ENCODE measurements at places on chromosomes 11 and 22. TPM values are rescaled to one million over a fixed set of nuclear protein-coding genes. Genes with fewer than 3 reads are reported as not detected.

DNA sequence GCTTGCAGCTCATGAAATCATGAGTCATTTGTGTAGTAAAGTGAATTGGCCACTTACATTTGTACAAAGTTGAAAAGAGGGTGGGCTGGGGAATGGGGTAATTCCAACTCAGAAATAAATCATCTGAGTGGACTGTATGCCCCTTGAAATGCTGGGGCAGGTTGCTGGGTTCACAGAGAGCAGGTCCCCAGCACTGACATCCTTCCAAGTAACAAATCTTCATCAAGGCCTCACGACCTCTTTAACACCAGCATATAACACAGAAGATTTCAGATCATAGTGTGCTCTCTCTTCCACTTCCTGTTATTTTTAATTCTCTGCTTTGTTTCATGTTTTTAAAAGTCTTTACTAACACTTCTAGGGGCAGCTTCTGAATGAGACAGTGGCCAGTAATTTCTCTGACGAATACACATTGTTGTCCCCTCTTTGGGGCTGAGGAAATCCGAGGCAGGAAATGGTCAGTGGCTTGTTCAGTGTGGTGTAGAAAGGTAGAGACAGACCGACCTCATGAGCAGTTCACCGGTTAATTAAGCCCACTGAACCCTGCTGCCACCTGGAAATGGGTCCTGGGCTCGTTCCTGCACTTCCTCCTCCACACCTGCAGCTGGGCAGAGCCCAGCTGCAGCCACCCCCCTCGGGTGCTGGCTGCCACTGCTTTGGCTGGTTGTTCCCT, 127.7 kb downstream of the MAML2 start:
- no peak for DNase-seq

GRCh38 chr11:26142891-26143290, 189.0 kb upstream of the ANO3 start:
- DNase-seq: no peak

HORMAD2 gene
- not detected for total RNA-seq

PRCP gene
- total RNA-seq: 271 TPM

DNA sequence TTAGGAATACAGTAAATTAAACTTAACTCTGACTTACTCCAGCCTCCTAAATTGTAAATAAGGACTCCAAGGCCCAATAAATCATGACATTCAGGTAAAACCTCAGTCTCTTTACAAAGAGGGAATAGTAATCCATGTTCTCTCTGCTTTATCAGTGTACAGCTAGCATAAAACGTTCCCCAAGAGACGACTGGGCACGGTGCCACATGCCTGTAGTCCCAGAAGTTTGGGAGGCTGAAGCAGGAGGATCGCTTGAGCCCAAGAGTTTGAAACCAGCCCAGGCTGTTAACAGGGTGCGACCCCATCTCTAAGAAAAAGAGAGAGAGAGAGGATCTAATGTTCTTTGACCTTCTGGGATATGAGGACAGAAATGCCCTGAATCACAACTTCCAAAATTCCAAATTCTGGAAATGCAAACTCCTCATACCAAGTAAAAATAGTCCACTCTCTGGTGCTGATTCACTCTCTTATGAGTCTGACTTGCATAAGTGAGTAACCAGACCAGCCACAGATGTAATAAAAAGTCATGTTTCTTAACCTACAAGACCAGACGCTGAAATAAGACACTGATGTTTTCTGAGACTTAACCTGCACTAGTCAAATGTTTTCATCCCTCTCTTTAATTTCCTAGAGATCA, 25.5 kb downstream of the NNMT start:
- no peak for DNase-seq

GRCh38 chr11:40388097-40388818, 1071.2 kb downstream of the LRRC4C start:
- no peak for DNase-seq

GRCh38 chr22:48785792-48786678, 1041.6 kb downstream of the BRD1 start:
- no peak for DNase-seq

GGA1 gene
- total RNA-seq: 26.3 TPM

GRCh38 chr11:41316751-41317150, 142.7 kb downstream of the LRRC4C start:
- no peak for DNase-seq

DNA sequence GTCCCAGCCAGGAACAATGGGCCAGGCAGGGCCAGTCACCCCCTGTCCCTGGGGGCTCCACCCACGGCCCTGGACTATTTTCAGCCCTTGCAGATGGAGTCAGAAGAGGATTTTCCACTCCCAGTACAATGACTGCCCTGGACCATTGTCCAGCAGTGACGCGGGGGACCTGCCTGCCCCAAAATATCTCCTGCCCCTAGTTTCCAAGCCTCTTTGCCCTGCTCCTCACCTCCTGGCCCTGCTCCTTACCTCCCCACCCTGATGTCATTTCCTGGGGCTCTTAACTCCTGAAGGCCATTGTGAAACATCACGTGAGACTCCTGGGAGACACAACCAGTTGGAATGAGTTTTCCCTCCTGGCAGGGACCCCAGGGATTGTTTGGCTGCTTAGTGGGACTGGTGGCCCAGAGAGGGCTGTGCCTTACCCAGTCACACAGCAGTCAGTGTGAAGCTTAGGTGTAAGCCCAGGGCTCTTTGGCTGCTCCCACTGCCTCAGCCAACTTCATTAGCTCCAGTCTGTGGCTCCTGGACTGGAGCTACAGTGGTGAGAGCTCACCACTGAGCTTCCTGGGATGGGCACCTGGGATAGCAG, 22.2 kb downstream of the P2RY2 start:
- DNase-seq: no peak

DNA sequence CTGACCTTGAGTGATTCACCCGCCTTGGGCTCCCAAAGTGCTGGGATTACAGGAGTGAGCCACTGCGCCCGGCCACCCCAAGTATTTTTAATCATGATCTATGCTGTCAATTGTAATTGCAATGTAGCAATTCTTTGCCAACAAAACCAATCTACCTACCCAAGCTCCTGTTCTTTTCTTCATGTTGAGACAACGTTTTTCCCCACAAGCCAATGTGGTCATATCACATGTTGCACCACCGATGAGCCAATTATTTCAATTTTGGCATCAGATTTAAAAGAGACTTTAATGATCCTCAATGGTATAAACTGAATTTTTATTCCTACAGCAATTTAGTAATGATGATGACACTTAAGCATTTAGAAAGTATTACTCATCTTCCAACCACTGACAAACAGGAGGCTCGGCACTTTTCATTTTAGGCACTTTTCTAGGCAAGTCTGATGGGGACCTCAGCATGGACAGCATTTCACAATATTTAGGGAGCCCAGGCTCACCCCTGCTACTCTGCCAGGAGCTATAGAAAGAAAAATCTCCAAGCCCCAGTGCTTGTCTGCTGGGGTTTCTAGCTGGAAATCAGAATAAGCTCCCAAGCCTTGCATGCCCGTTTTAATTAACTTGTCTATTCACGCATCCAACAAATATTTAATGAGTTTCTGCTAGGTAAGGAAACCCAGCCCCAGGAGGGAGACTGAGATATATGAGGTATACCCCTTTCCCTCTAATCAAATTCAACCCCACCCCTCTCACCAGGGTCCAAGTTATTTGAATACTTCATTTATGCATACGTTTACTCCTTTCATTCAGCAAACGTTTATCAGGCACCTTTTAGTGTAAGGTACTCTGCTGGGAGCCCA, 291.4 kb downstream of the ST3GAL4 start:
- no peak for DNase-seq

MS4A6A gene
- 0.60 TPM for total RNA-seq

DNA sequence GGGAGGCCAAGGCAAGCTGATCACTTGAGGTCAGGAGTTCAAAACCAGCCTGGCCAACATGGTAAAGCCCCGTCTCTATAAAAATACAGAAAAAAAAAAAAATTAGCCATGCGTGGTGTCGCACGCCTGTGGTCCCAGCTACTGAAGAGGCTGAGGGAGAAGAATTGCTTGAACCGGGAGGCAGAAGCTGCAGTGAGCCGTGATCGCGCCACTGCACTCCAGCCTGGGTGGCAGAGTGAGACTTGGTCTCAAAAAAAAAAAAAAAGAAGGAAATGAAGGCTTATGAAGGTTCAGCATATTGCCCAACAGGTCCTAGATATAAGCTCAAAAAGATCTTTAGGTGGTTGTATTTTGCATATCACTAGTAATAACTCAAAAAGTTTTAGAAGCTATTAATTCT, 10.2 kb downstream of the ATL3 start:
- DNase-seq: no peak

GRCh38 chr11:114083391-114084252, 24.1 kb downstream of the ZBTB16 start:
- no peak for DNase-seq

DNA sequence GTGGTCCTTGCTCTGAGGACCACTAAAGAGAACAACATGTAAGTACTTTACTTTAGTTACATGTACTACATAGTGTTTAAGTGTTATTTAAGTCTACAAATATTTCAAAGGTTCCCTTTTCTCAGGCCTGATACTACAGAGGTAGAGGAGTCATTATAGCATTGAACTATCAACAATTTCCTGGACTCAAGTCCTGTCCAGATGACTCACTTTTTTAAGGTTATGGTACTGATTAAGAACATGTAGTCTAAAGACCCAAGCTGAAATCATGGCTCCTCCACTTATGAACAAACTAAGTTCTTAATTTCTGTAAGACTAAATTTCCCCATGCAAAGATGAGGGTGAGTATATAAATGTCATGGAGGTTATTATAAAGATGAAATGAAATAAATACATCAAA, 74.7 kb downstream of the NARS2 start:
- DNase-seq: no peak

- DNase-seq: no peak
Observed at GRCh38 chr11:112121981-112122615, 35.4 kb downstream of the SDHD start.

DNA sequence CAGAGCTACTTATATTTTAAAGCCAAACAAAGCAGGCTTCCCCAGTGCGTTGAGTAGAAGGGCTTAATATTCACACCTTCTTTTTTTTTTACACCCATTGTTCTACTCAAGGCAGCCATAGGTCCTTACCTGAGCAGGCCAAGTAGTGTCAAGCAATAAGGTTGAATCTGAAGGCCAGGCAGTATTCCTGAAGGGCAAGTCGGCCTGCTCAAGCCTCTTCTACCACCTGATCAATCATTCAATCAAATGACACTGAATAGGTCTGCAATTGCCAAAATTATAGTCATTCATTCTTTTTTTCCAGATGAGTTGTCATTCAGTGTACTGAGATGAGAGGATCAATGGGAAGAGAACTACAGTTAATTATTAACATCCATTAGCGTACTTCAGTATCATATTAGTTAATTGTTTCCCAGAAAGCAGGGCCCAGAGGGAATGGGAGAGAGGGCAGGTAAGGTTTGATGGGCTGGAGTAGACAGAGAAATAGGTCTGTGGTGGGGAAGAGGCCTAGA, 11.9 kb upstream of the PPP2R1B start:
- no peak for DNase-seq

- DNase-seq: no peak
Observed at GRCh38 chr22:29695129-29695926, 24.5 kb upstream of the CABP7 start.

OR2AG2 gene
- 0.07 TPM for total RNA-seq

DNA sequence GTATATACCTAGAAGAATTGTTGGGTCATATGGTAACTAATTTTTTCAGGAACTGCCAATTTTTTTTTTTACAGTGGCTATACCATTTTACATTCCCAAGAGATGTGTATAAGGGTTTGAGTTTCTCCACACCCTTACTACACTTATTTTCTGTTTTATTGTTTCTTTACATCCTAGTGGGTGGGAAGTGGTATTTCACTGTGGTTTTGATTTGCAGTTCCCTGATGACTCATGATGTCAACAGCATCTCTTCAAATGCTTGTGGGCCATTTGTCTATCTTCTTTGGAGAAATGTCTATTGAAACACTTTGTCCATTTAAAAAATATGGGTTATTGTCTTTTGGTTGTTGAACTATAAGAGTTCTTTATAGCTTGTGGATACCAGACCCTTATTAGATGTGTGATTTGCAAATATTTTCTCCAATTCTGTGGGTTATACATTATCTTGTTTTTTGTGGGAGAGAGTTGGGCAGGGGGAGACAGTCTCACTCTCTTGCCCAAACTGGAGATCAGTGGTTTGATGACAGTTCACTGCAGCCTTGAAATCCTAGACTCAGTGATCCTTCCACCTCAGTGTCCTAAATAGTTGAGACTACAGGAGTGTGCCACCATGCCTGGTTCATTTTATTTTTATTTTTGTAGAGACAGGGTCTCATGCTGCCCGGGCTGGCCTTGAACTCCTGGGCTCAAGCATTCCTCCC, 30.3 kb upstream of the PISD start:
- DNase-seq: no peak

DNA sequence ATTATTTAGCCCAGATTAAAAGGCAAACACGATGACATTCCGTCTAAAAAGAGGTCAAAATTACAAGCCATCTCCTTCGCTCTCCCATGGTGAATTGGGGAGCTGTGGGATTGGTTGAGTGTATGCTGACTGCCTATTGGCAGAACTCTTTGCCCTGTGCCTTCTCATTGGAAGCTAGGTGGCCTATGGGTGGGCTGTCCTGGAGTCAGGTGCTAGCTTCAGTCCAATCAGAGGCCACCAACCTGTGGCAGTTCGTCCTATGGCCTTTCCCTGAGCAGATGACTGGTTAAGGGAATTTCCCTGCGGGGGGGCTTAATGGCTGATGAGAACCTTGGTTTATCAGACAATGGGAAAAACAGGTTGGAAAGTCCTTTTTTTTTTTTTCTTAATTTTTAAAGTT, 3.2 kb upstream of the MTMR3 start:
- no peak for DNase-seq

DNA sequence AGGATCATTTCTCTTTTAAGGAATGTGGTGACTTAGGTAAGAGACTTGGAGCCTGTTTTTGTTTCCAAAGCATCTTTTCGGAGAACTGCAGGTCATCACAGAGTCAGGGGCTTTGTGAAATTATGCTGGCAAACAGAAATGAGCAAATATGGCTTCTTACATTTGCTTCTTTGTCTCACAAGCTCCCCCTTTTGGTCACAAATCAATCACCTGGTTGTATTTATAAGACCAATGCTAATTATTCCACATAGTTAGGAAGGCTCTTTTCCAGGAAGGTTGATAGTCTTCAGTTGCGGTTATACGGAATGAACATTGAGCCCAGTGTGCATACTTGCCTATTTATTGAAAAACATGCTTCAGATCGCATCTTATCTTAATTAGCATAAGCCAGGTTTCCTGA, 34.6 kb upstream of the CEP126 start:
- DNase-seq: peak; percentile 48

OR51E1 gene
- not detected for total RNA-seq

TRIM66 gene
- 5.7 TPM for total RNA-seq

GRCh38 chr11:19598456-19598855, 114.2 kb upstream of the NAV2 start:
- DNase-seq: no peak

GRCh38 chr11:45304111-45304991, 18.2 kb upstream of the SYT13 start:
- DNase-seq: no peak

DNA sequence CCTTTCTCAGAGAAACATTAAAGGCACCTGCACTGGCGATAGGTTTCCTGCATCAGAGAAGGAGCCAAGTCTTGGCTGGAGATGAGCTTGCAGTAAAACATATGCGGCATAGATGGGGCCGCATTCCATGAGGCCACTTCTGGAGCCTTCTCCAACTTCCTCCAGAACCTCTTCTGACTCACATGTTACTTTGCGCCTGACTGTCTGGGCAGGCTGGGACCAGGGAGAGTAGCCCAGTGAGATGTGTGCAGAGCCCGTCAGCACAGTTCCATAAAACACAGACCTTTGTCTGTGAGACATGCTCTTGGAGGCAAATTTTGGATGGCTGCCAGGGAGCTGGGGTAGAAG, 55.4 kb upstream of the BID start:
- no peak for DNase-seq

GRCh38 chr11:45671246-45672171, 6.1 kb upstream of the CHST1 start:
- no peak for DNase-seq

DYNC2H1 gene
- total RNA-seq: 12.5 TPM

Measured in pulmonary artery endothelial cell (primary cell).